ENCODE measurements at places on chromosomes 4 and X.

GRCh38 chrX:132266583-132267355 is 47.5 kb upstream of the RAP2C start:
- no peaks in the 10 kb centered on the region for H3K27me3 ChIP-seq
- no peaks in the 10 kb centered on the region for H3K4me1 ChIP-seq
- peak; percentile 52 for DNase-seq

GRCh38 chrX:123121241-123121640 is 62.8 kb upstream of the GRIA3 start:
- peak; percentile 44 for DNase-seq
- no peak overlapping the region for H3K27ac ChIP-seq
- no peak overlapping the region for H3K4me3 ChIP-seq
- H3K4me1 ChIP-seq: no peaks in the 10 kb centered on the region
- no peaks in the 10 kb centered on the region for H3K27me3 ChIP-seq
- no peaks in the 10 kb centered on the region for H3K36me3 ChIP-seq

GRCh38 chr4:47031011-47031678 is at the start of gene GABRB1:
Gene GABRB1, plus strand, starts transcription at chr4:47031567.
- H3K27ac ChIP-seq: no peak within 1 kb of the TSS
- no peaks in the 10 kb centered on the region for H3K27me3 ChIP-seq
- H3K36me3 ChIP-seq: no peaks in the 10 kb centered on the region
- H3K4me3 ChIP-seq: peak within 1 kb of the TSS; percentile 77

GRCh38 chrX:20325786-20326388 is 59.2 kb upstream of the RPS6KA3 start:
- no peaks in the 10 kb centered on the region for H3K27me3 ChIP-seq
- DNase-seq: no peak
- no peaks in the 10 kb centered on the region for H3K4me1 ChIP-seq
- no peak overlapping the region for H3K4me3 ChIP-seq
- H3K27ac ChIP-seq: no peak overlapping the region

DNA sequence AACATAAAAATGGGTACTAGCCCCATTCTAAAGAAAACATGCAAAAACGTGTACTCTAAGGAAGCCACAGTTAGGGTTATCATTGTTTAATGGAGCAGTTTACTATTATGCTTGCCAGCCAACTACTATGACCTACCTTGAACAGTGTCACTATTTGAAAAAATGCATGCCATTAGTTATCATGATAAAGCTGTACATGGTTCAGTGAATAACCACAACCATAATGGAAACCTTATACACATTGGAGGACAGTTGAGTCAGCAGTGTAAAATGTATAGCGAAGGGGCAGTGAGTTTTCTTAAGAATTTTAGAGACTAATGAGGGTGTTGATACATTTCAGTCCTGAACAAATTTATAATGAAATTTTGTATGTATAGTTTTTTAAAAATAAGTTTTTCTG is 381.9 kb downstream of the GRXCR1 start:
- no peak overlapping the region for H3K27ac ChIP-seq
- DNase-seq: peak; percentile 79
- no peaks in the 10 kb centered on the region for H3K36me3 ChIP-seq
- no peak overlapping the region for H3K4me3 ChIP-seq
- H3K27me3 ChIP-seq: no peaks in the 10 kb centered on the region
